ENCODE measurements at places on chromosomes 16 and 17.
A peak's percentile ranks its signal among the peaks of the same experiment; 100 is the strongest.

DNA sequence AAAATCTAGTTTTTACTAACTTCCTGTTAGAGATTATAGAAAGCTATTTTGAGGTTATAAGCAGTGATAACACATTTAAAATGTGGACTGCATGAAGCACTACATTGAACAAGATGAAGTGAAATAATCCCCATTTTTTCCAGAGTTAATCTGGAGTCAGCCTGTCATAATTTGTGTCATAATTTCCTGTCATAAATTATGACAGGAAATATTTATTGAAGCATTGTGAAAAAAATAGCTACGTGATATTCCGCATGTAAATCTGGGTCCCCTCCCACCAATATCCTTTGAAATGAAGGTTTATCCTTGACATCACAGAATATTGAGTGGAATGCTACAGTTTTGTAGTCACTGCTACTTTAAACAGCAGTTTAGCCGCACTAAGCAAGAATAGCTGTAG lies 40.1 kb downstream of the OMG start:
- DNase-seq, result no peak

DNA sequence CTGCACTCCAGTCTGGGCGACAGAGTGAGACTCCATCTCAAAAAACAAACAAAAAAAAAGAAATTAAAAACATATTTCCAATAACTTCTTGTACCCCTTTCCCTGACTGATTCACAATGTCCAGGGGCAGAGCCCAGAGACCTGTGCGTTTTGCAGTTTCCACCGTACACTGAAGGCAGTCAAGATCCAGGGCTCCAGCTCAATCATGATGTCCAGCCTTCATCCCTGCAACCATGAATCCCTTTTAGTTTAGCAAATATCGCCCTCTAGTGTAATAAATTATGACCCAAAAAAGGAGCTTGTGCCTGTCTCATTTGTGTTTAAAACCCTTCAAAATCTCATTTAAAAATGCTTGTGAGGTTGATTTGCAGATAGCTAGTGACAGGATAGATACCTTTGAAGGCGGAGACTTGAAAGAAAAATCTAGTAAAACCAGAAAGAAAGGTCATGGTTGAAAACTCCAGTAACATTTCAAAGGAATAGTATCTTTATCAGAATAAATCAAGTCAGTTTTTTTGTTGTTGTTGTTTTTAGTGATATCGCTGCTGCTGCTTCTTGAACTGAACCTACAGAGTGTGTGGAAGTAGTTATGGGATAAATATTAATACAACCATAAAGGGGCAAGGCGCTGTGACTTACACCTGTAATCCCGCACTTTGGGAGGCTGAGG lies 3.7 kb upstream of the ERN1 start:
- no peak for DNase-seq

- no peak for DNase-seq
These were observed 47.7 kb downstream of the ZFHX3 start for GRCh38 chr16:73000020-73000906.

DNA sequence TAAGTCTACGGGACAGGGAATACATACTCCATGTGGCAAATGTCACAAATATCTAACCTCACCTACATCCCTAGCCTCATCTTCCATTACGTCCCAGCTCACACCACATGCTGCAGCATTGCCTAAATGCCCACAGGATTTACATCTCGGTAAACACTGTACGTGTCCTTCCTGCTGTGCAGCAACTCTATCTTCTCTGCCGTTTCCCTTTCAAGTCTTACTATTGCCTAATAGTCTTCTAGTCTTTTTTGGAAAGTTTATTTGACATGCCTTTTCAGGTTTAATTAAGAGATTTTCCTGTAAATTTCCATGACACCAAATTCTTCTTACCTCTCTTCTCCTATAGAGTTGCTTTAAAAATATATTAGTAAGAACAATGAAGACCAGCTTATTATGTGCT lies 120.5 kb downstream of the HS3ST4 start:
- DNase-seq, result no peak

DNA sequence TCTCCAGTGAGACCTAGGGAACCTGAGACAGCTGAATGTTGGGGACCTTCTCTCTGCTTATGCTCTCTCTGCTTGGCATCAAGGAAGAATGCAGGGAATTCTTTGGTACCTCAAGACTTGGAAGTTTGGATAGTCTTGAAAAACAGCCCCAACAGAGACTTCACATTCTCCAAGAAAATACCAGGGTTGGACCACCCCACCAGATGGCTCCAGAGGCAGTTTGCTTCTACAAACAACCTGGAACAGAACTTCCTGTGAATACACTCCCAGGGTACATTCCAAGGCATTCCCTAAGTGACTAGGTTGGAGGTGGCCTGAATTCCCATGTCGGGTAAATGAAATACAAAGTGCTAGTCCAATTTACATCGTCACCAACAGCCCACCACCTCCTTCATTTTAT lies 314.4 kb downstream of the PMP22 start:
- DNase-seq, result no peak

- no peak for DNase-seq
These were observed 13.8 kb upstream of the C16orf87 start for GRCh38 chr16:46844771-46845170.

- peak; percentile 81 for DNase-seq
These were observed 25.3 kb downstream of the CDH13 start for GRCh38 chr16:82651921-82652601.

DNA sequence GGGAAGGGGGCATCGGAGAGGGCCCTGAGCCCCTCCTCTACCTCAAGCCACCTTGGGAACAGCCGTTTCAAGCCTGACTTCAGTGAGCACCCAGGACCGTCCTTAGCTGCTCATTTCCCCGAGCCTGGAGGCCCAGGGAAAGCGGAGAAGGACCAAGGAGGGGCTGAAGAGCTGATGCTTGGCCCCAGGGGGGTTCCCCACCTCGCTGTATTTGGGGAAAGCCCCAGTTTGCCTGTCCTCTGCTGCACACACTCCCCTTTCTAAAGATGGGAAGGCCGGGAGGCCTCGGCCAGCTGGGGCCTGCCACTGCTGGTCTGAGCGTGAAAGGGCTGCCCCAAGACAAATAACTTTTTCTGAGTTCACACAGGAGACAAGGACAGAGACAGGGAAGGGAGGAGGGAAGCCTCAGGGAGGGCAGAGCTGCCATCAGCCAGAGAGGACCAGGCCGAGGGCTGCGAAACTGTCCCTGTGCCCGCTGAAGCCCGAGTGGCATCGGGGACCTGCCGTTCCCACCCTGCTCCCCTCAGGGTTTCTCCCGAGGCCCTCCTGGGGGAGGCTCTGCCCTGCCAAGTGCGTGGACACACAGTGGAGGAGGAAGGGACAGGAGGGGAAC lies 11.6 kb downstream of the ZACN start:
- DNase-seq, result no peak

- peak; percentile 62 for DNase-seq
These were observed 25.5 kb downstream of the COPZ2 start for GRCh38 chr17:48012151-48012520.

GRCh38 chr16:81385031-81385756 lies 59.4 kb upstream of the CMIP start:
- DNase-seq, result no peak

DNA sequence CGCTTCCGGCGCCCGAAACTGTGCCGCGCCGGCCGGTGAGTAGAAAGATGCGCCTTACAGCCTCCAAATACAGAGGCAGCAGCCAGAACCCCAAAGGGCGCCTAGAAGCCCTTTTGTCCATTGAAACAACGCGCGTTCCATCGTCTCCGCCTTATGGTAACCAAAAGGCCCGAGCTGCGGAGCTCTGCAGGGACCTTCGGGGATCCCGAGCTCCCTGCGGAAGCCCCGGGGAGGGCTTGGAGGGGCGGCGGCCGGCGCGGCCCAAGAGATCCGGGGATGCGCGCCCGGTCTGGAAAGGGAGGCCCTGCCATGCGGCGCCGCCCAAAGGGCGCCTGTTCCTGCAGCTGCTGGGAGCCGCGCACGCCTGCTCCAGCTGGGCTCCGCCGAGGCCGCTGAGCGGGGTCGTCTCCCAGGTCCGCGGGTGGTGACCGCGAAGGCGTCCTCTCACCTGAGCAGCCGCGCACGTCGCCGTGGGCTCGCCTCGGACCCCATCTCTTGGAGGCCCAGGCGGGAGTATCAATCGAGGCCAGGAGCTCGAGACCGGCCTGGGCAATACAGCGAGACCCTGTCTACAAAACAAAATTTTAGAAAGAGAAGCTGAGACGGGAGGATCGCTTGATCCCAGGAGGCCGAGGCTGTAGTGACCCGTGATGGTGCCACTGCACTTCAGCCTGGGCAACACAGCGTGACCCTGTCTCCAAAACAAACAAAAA lies 742 bp upstream of the FBXO31 start:
- DNase-seq, result no peak

DNA sequence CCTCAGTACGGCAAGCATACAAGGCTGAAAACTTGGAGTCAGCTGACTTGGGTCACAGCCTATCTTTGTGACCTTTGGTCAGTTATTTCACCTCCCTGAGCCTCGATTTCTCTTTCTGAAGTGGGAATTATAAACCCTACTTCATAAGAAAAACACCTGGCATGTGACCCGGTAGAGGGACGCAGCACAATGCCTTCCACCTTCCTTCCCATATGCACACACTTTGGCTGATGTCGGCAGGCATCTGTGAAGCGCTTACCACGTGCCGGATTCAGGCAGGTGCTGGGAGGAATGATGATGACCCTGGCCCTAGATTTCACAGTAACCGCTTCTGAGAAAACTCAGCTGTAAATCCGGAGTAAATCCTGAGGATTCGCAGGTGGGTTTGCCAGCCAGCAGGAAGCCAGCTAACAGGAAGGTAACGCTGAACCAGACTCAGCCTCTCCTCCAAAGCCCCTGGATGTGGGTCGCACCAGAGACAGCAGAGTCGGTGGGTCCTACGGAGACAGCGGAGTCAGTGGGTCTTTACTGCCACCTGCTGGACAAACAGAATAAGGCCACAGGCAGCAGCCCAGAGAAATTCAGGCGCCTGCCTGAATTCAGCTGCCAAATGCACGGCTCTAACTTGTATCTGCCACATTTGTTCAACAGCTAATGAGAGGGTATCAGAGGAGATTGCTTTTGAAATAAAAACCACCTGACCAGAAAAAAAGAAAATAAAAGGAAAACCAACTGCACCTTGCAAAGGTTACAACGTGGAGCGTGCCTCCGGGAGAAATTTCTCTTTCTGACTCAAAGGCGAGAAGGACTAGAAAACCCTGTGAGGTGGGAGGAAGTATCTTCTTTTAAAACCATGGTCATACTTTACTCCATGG lies 16.6 kb downstream of the COPRS start:
- peak; percentile 65 for DNase-seq

GRCh38 chr16:15587152-15587825 lies 55.7 kb downstream of the MARF1 start:
- DNase-seq, result no peak

- no peak for DNase-seq
These were observed 34.3 kb downstream of the ABR start for GRCh38 chr17:1145311-1145986.

DNA sequence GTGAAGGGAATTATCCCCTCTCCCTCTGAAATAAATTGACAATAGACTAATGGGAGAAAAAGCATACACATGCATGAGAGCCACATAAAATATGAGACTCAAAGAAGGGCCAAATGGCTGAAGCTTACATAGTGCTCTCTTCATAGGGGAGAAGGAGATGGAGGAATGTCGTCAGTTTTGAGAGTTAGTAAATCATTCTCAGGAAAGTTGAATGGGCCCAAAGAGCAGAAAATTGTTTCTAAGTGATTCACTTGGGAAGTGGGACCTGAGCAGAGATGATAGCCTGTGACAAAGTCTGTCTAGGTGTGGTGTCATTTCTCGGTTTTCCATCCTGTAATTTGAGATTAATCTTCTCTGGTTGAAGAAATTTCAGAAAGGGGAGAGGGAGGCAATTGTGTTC lies 35.0 kb downstream of the BCAS3 start:
- no peak for DNase-seq

GRCh38 chr16:71338193-71338592 lies 20.3 kb upstream of the CALB2 start:
- DNase-seq, result no peak

DNA sequence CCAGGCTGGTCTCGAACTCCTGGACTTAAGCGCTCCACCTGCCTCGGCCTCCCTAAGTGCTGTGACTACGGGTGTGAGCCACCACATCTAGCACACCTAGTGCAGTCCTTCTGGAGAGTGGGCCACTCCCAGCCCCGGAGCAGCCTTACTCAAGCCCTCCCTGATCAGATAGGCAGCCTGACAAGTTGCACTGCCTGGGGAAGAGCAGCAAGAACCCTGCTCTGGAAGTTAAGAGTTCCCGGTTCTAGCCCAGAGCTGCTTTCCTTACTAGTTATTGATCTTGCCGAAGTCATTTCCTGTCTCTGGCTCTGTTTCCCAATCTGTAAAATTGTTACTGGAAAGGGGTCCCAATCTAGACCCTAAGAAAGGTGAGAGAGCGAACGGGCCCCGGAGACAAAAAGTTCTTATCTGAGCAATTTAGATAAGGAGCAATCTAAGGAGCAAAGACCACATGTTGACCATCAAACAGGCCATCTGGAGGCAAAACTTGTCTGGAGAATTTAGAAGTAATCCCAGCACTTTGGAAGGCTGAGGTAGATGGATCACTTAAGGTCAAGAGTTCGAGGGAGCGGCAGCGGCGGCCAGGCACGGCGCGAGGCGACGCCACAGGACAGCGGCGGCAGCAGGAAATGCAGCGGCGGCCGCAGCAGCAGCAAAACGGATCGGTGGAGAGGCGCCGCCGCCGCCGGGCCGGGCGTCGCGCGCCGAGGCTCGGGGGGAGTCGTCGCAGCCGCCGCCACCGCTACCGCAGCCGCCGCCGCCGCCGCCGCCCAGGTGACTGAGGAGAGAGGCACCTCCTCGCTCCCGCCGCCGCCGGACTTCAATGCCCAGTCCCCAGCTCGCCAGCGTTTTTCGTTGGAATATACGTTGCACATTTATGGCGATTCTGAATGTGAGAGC lies 4.3 kb upstream of the NAGLU start:
- DNase-seq, result peak; percentile 75

DNA sequence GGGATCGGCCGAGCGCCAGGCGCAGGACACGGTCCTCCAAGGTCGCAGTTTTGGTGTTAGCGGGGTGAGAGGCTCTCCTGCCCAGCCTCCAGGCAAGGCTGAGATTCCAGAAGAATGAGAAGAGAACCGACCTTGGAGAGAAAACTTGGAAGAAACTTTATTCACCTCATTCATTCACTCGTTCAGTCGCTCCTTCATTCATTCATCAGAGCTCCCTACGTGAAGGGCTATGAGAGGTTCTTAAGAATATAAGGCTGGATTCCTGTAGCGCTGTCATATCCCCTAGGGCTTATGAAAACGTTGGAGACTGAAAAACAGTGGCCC lies 991 bp upstream of the MYH10 start:
- no peak for DNase-seq

DNA sequence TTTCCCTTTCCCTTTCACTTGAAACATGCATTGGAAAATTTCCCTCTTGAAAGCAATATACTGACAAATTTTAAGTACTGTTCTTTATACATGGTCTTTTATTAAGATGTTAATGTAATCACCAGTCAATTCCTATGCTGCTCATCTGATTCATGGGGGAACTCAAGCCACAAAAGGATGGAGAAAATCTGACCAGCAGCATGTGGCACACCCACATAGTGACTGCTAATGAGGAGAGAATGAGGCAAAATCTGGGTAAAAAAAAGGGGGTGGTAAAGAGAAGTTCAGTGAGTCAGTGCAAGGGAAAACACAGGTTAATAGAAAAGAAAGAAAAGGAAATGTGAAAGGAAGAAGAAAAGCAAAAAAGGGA lies 11.3 kb downstream of the RFFL start:
- DNase-seq, result no peak

- DNase-seq, result no peak
These were observed 80.7 kb downstream of the HELZ start for GRCh38 chr17:67164302-67164701.

- DNase-seq, result no peak
These were observed 32.4 kb downstream of the TIMM22 start for GRCh38 chr17:1029196-1029921.

GRCh38 chr17:82698065-82698973 lies at the start of gene RAB40B:
RAB40B (minus strand) TSS chr17:82698698; CDS start chr17:82698596, 102 bp downstream.
- peak; percentile 99 for DNase-seq

Measured in large intestine (tissue), 12 donors.